Airway epithelial cell (primary cell): ENCODE measurements at places on chromosomes 4 and X. TPM values are rescaled to one million over a fixed set of nuclear protein-coding genes. Genes with fewer than 3 reads are reported as not detected.

SUPT20HL1 gene
- total RNA-seq, result not detected in 2 replicates

TGIF2LX gene
- not detected in 2 replicates for total RNA-seq

BTC gene
- 0.33 and 0.71 TPM in 2 replicates for total RNA-seq

EGF gene
- total RNA-seq, result 0.14 and 0.28 TPM in 2 replicates

SLC34A2 gene
- 0.09 and 0.21 TPM in 2 replicates for total RNA-seq

CWH43 gene
- total RNA-seq, result 9.9 and 10.6 TPM in 2 replicates

CXCL10 gene
- total RNA-seq, result 0.65 TPM in 1 of 2 replicates, not detected in the other
